ENCODE measurements at places on chromosomes 12 and 14.

DNA sequence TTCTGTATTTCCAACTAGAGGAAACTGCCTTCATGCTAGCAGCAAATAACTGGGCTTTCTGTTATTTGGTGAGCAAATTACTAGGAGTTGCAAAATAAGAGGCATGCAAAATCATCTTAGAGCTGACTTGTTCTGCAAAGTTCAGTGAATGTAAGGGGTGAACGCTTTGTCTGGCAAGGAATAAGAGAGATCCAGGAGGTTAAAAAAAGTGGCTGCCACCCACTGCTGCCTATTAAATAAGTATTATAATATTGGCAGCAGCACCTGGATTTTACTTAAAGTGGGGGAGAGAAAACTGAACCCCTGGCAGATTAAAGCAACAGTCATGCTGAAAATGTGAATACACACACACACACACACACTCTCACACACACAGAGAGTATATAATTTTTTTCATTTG, 557.0 kb downstream of the FLRT2 start:
- DNase-seq: no peak

GRCh38 chr12:26700430-26700829, 132.6 kb downstream of the ITPR2 start:
- no peak for DNase-seq

- no peak for DNase-seq
These were observed 639 bp downstream of the FZD10 start for GRCh38 chr12:130162745-130163460.

DNA sequence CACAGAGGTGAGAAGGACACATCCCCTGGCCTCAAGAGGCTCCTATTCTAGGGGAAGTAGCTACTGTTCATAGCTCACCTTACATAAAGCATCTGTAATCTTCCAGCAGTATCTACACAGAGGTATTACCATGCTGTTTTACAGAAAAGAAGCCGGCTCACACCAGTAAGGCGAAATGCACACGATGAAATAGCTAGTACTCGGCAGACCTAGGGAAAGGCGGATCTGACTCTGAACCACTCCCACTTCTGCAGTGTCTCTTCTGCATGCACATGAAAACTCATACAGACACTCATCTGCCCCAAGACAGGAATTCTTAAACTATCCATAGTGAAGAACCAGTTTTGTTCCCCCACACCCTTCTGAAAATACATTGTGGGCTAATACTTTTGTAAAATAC, 73.6 kb downstream of the IQSEC3 start:
- DNase-seq: no peak

- no peak for DNase-seq
These were observed 57.8 kb downstream of the GTF2A1 start for GRCh38 chr14:81162941-81163340.

DNA sequence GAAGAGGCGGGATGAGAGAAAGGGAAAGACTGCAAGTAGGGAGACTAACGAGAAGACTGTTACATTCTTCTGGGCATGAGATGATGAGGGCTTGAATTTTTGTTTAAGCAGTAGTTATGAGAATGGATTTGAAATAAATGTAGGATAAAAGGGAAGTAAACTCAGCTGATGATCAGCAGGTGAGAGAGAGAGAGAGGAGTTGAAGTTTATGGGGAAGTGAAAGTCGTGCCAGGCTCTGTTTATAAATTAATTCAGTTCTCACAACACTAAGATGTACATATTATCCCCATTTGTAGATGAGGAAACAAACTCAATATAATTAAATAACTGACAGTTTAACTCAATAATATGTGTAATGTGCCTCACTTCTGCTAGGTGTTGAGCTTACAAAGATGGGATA, 170.0 kb upstream of the RMST start:
- DNase-seq: no peak

DNA sequence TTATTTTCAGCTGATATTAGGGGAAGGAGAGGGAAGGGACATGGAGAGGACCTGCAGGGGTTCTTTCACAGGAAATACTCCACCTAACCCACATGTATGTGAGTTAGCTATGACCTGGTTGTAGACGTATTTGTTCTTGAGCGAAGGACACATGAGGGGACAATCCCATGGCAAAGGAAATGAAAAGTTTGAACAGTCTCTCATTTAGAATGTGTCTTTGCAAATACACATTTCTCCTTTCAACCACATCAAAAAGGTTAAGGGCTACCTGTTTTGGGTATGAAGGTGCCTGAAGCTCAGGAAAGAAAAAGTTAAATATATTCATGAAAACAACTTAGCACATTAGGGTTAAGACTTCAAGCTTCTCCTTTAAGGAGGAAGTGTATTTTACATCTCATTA, 7.4 kb downstream of the PYGL start:
- no peak for DNase-seq

- DNase-seq: no peak
These were observed 106.2 kb upstream of the NAV3 start for GRCh38 chr12:77724367-77724957.

DNA sequence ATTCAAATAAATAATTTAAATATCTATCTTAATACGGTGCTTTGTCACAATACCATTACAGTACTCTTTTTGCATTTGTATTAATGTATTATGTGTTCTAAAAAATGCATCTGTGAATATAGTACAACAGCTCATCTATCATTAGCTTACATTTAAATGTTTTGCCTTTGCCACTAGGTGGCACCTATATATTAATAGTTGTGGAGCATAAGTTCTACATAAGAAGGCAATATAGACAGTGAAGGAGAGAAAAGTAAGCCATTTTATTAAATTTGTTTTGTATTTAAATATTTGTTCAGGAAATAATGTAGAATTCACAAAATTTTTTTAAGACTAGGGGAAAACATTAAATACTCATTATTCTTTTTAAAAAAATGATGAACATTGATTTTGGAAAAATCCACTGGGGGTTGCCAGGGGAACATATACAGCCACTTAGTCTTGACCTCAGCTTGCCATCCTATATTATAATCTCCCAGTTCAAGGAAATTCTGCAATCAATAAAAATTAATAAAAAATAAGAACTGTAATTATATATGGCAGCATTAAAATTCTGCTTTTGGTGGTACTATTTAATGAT, 9.8 kb downstream of the CCER1 start:
- no peak for DNase-seq

DNA sequence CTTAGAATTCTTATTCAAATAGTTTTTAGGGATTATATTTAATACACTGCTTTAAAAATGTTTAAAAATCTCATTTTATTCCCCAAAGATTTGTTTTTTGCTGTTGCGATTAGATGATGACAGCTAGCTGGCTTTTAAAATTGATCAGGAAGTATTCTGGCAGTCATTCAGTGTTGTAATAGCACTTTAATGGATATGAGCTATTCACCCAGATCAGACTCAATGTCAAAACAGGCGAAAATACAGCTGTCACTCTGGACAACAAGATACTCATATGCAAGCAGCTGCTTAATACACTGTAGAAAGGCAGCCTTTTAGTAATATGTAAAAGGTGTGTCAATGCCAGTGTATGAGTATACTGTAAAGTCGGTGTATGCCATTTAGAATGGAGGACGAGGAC, 91.7 kb downstream of the NPAS3 start:
- no peak for DNase-seq

DNA sequence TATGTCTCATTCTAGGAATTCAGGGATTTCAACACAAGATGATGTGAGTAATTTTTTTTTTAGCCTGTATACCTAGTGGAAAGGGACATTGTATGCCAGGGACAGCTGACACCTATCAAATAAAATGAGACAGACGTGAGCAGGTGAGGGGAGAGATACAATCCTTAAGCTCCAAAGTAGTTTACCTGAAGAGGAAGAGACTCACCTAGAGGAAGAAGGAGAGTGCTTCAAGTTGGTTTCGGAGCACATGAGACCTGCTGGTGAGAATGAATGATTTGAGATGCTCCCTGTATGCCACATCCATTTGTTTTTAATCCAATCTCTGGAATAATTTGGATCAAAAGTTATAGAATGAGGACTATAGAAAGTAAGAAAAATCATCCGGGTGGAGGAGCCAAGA, 915.4 kb upstream of the FBXO33 start:
- DNase-seq: no peak

- DNase-seq: no peak
These were observed 341.5 kb upstream of the TMPO start for GRCh38 chr12:98173773-98174427.

DNA sequence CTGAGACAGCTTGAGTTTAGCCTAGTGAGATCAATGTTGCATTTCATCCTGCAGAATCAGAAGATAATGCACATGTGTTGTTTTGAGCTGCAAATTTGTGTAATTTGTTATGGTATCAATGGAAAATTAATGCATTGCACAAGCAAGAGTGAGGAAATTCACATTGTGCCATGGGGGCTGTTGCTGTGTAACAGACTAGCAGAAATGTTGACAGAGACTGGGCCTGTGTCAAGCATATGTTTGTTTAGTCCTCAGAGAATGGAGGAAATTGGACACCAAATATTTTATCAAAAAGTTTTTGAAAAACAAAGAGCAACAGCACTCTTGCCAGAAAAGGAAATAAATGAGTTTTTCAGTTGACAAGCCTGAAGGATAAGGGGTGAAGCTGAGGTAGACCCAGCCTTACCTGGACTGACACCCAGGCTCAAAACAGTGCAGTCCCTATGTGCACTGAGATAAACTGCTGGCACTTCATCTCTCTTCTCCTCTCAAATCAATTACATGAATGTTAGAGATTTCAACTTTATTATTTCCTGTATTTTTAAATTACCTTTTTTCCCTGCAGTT, 1150.0 kb downstream of the FSCB start:
- DNase-seq: no peak

GRCh38 chr12:123488539-123489230, 30.7 kb downstream of the SNRNP35 start:
- DNase-seq: no peak

GRCh38 chr14:106802413-106803364, 1276.3 kb downstream of the TMEM121 start:
- DNase-seq: no peak

- DNase-seq: no peak
These were observed 42.2 kb downstream of the TPCN1 start for GRCh38 chr12:113263431-113263963.

DNA sequence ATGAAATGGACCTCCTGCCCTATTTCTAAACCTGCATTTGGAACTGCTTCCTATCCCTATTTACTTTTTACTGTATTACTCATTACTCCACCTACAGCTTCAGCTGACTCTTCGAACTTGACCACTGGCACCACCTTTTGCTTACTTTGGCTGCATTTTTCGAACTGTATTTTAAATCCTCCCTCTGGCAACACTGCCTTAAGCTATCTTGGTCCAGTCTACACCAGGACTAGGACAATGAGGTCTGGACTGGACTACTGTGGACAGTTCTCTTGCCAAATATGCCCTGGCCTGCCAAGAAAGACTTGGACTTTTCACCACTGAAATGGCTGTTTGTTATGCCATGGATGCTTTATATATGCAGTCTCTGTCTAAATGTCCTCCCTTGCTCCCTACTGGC, 328.1 kb downstream of the BTG1 start:
- no peak for DNase-seq

GRCh38 chr12:88172844-88173407, 30.8 kb downstream of the TMTC3 start:
- DNase-seq: no peak

GRCh38 chr12:88743946-88744685, 163.8 kb upstream of the KITLG start:
- no peak for DNase-seq

DNA sequence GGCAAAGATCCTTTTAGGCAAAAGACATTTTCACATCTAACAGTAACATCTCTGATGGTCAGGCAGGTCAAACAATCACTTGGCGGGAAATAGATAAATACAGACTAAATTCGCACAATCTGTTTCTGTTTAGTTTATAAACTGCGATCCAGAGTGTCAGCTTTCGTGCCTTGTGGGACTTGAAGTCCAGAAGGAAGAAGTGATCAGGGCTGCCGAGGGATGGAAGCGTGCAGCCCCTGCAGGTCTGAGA, 245 bp upstream of the BRMS1L start:
- no peak for DNase-seq

GRCh38 chr14:34036319-34036766, 85.5 kb upstream of the EGLN3 start:
- no peak for DNase-seq

- DNase-seq: no peak
These were observed 12.1 kb downstream of the SYNE3 start for GRCh38 chr14:95504135-95505029.

DNA sequence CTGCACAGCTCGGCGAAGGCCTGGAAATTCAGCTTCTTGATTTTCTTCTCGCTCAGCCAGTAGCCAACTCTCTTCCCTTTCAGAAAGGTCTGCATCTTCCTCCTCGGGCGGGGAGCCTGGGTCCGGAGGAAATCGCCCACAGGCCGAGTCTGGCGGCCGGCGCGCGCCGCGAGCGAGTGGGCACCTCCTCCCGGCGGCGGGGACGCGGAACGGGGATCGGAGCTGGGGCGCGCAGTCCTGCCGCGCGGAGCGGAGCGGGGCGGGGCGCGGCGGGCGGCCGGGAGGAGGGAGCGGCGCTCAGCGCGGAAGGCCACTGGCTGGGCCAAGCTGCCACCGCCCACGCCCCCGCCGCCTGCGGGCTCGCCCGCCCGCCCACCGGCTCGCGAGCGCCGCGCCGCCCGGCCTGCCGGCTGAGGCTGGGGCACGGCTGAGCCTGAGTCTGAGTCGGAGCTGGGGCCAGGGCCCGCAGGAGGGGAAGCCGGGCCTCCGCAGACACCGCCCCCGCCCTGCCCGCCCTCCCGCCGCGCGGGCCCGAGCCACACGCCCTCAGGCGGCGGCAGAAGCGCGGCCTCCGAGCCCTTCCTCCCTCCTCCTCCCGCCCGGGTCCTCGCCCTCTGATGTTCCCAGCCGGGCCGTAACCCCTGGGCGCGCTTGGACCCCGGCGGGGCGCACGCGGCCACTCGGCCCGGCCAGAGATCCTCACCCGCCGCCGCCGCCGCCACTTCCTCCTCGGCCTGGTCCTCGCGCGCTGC, 480 bp downstream of the ITPK1 start:
- DNase-seq: peak; percentile 82

GRCh38 chr12:56872366-56872765, 61.8 kb downstream of the SDR9C7 start:
- no peak for DNase-seq

- no peak for DNase-seq
These were observed 1.8 kb upstream of the FIGNL2 start for GRCh38 chr12:51850081-51850964.

GRCh38 chr14:22099942-22100763, 426.5 kb upstream of the OR4E1 start:
- no peak for DNase-seq

- no peak for DNase-seq
These were observed 18.0 kb upstream of the TMEM260 start for GRCh38 chr14:56561606-56562005.

DNA sequence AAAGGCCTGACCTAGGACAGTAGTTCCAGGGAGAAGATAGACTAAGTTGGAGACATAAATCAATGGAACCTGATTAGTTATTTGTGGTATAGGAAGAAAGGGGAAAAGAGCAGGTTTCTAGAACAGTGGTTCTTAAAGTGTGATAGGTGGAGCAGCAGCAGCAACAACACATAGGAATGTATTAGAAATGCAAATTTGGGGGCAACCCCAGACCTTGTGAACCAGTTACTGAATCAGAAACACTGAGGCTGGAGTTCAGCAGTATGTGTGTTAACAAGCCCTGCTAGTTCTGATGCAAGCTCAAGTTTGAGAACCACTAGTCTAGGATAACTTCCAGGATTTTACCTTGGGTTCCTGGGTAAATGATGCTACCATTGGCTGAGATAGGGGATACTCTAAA, 308.7 kb downstream of the EMP1 start:
- DNase-seq: no peak

Data from T-helper 17 cell (primary cell).